A549 (cell line): ENCODE measurements at places on chromosomes 11 and 22. TPM values are rescaled to one million over a fixed set of nuclear protein-coding genes. Genes with fewer than 3 reads are reported as not detected.

SPINDOC gene
- 30.4 to 34.8 TPM (median 32.1 TPM) in 3 replicates for polyA plus RNA-seq

NOX4 gene
- polyA plus RNA-seq, result 0.12 TPM in 1 of 3 replicates, not detected in the others

PRDM10 gene
- polyA plus RNA-seq, result 2.8 to 3.1 TPM (median 2.8 TPM) in 3 replicates

PATE2 gene
- 0.07 TPM in 1 of 3 replicates, not detected in the others for polyA plus RNA-seq

FGF19 gene
- 0.05 TPM in 1 of 3 replicates, not detected in the others for polyA plus RNA-seq

F2 gene
- polyA plus RNA-seq, result 1.5 to 3.0 TPM (median 2.5 TPM) in 3 replicates

SAA4 gene
- polyA plus RNA-seq, result not detected in 3 replicates

MYO7A gene
- polyA plus RNA-seq, result 1.4 to 2.7 TPM (median 2.1 TPM) in 3 replicates

E2F8 gene
- polyA plus RNA-seq, result 5.7 to 6.4 TPM (median 6.0 TPM) in 3 replicates

OR6T1 gene
- polyA plus RNA-seq, result not detected in 3 replicates

APOBEC3B gene
- 17.9 to 19.6 TPM (median 19.1 TPM) in 3 replicates for polyA plus RNA-seq

FXYD2 gene
- 29.7 to 55.6 TPM (median 48.9 TPM) in 3 replicates for polyA plus RNA-seq

OR51S1 gene
- polyA plus RNA-seq, result not detected in 3 replicates

LIMK2 gene
- 6.4 to 7.3 TPM (median 6.9 TPM) in 3 replicates for polyA plus RNA-seq

P2RX3 gene
- 0.05 to 0.17 TPM in 2 of 3 replicates, not detected in the other for polyA plus RNA-seq
